ENCODE measurements at places on chromosomes 2 and 18. TPM values are rescaled to one million over a fixed set of nuclear protein-coding genes. Genes with fewer than 3 reads are reported as not detected.

The SOWAHC gene
- total RNA-seq, result 31.2 TPM

The RND3 gene
- total RNA-seq, result 61.3 TPM

The RESP18 gene
- not detected for total RNA-seq

The CREG2 gene
- total RNA-seq, result 1.1 TPM

The ANKRD36 gene
- 10.5 TPM for total RNA-seq

The PARD6G gene
- total RNA-seq, result 18.0 TPM

The ANKRD30BL gene
- total RNA-seq, result not detected

The MC5R gene
- not detected for total RNA-seq

The MALL gene
- 94.5 TPM for total RNA-seq

The DES gene
- not detected for total RNA-seq

The IHH gene
- not detected for total RNA-seq

The CNTNAP5 gene
- total RNA-seq, result not detected

The SLC16A14 gene
- 0.92 TPM for total RNA-seq

The ZDBF2 gene
- total RNA-seq, result 4.0 TPM

The AQP12A gene
- total RNA-seq, result not detected

The NEUROD1 gene
- total RNA-seq, result not detected

The WNT10A gene
- 2.8 TPM for total RNA-seq

The ARHGEF4 gene
- 22.5 TPM for total RNA-seq

The CIB4 gene
- total RNA-seq, result not detected

The SCG2 gene
- total RNA-seq, result 0.14 TPM

The R3HDM1 gene
- total RNA-seq, result 38.4 TPM

The FHOD3 gene
- 12.7 TPM for total RNA-seq

The ING5 gene
- 12.7 TPM for total RNA-seq

The ARHGAP15 gene
- not detected for total RNA-seq

The MTA3 gene
- 24.5 TPM for total RNA-seq

The ANKRD53 gene
- 0.24 TPM for total RNA-seq

The DCDC2C gene
- not detected for total RNA-seq

The MEIS1 gene
- 9.0 TPM for total RNA-seq

The ONECUT2 gene
- total RNA-seq, result 0.14 TPM

The MC2R gene
- not detected for total RNA-seq

The NEU2 gene
- total RNA-seq, result not detected

The TCF23 gene
- total RNA-seq, result 0.03 TPM

The VWC2L gene
- not detected for total RNA-seq

The SPP2 gene
- total RNA-seq, result not detected

The SERPINB11 gene
- not detected for total RNA-seq

The DPYSL5 gene
- total RNA-seq, result not detected

The ITGA6 gene
- 815 TPM for total RNA-seq

The EMILIN1 gene
- 0.37 TPM for total RNA-seq

The CCDC150 gene
- total RNA-seq, result 5.5 TPM

The TLX2 gene
- total RNA-seq, result not detected

The GREB1 gene
- 0.11 TPM for total RNA-seq

The STPG4 gene
- total RNA-seq, result 0.07 TPM

The GKN1 gene
- not detected for total RNA-seq

The DCC gene
- total RNA-seq, result not detected

The NT5DC4 gene
- 0.07 TPM for total RNA-seq

The TWIST2 gene
- 24.1 TPM for total RNA-seq

The IL1R2 gene
- total RNA-seq, result 37.9 TPM

The GREB1L gene
- 5.3 TPM for total RNA-seq

The UGT1A5 gene
- 0.53 TPM for total RNA-seq

Data from foreskin keratinocyte (primary cell).